ENCODE measurements at places on chromosomes 11 and 22.

DNA sequence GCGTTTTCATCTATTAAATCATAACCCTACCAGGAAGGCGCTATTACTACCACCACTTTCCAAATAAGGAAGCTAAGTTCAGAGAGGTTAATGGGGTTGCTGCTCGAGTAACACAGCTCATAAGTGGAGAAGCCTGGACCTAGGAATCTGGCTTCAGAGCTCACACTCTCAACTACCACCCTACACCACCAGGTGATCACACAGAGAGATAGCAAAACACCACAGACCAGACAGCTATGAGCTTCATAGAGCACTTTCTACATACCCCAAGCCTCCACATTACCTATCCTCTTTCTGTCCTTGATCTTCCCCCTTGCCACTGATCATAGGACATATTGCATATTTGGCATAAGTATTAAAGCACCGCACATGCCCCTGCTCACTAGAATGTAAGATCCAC is 65.4 kb downstream of the TIMP3 start:
- DNase-seq, result no peak

- DNase-seq, result no peak
These were observed 22.7 kb upstream of the TMPRSS5 start for GRCh38 chr11:113728814-113729213.

GRCh38 chr11:128179039-128179438 is 408.3 kb downstream of the ETS1 start:
- no peak for DNase-seq

DNA sequence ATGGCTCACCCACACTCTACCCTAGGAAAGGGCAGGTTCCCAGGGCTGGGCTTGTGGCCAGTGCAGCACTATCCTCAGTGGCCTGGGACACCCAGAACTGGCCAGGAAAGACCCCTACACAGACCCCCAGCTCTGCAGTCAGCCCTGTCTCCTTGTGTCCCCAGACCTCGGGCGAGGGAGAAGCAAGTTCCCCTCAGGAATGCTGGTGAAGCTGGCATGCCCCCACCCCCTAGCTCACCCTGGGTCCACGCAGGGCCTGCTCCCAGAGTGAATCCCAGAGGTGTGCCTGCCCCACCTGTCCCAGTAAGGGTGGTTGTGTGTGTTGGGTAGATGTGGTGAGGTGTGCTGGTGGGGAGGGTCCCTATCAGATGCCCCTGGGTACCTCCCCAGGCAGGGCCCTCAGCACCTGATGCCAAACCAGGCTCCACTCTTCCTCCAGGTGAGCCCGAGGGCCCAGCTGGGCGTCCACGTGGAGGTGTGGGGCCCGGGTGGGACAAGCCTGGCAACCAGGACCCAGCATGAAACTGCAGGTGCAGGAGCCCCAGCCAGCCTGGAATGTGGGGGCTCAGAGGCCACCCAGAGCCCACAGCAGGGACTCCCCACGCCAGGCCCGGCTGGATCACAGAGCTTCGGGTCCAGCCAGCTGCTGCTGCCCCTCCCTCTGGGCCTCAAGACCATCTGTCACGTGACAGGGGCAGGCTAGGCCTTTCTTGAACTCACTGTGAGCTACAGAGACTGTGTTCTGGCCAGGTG is 48.4 kb upstream of the KCNQ1OT1 start:
- no peak for DNase-seq

GRCh38 chr22:27723708-27724107 is 77.8 kb downstream of the MN1 start:
- DNase-seq, result no peak

- DNase-seq, result peak; percentile 62
These were observed 15.9 kb upstream of the HYLS1 start for GRCh38 chr11:125871391-125872137.

GRCh38 chr22:17769716-17770082 is 4.6 kb downstream of the BID start:
- no peak for DNase-seq

DNA sequence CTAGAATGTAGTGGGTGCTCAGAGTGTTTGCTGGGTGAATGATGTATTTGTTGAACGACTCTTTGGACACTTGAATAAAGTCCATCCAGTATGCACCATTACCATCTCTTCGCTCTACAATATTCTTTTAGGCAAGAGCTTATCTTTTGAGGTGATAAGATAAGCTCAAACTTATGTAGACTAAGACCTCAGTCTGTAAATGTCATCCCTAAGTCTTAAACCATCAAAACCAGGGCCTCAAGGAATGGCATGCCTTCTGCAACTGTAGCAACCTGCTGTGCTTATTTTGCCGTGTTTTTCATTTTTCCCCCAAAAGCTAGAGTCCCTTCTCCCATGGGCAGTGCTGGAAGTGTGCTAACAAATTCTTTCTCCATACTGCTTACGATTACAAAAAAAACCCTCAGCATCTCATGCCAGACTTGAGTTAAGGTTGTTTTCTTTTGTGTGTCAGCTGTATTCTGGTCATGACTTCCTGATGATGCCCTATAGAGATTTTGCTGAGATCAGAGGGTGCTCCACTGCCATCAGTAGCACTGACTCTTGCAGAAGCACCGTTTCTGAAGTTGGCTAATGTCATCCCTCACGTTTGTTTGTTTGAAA is 27.8 kb downstream of the LIMK2 start:
- no peak for DNase-seq

GRCh38 chr22:26768952-26769351 is 111.6 kb downstream of the MIAT start:
- no peak for DNase-seq

- DNase-seq, result no peak
These were observed 25.2 kb downstream of the PDE3B start for GRCh38 chr11:14668731-14669301.

DNA sequence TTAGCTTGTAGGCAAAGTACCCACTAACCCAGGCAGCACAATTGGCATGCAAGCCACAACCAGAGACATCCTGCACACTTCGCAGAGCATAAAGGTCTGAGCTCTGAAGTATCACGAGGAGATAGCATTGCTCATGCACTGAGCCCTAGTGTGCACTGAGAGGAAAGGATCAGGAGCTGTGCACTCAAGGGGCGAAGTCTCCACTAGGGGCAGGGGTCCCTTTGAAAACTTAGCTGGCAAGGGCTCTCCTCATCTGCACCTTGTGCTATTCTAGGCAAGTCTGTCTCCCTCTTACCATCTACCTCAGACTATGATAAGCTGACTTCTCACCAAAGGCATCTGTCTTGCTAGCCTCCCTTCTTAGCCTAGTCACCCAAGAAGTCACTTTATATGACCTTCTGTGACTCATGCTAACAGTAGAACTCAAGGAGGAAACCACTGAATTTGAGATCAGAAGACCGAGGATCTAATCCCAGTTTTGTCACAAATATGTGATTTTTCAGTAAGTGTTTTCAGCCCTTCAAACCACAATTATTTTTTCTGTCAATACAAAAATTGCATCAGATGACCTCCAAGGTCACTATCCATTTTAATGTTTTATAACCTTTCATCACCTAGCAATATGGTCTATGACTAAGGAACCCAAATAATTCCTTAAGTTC is 1078.0 kb downstream of the NTM start:
- peak; percentile 59 for DNase-seq

DNA sequence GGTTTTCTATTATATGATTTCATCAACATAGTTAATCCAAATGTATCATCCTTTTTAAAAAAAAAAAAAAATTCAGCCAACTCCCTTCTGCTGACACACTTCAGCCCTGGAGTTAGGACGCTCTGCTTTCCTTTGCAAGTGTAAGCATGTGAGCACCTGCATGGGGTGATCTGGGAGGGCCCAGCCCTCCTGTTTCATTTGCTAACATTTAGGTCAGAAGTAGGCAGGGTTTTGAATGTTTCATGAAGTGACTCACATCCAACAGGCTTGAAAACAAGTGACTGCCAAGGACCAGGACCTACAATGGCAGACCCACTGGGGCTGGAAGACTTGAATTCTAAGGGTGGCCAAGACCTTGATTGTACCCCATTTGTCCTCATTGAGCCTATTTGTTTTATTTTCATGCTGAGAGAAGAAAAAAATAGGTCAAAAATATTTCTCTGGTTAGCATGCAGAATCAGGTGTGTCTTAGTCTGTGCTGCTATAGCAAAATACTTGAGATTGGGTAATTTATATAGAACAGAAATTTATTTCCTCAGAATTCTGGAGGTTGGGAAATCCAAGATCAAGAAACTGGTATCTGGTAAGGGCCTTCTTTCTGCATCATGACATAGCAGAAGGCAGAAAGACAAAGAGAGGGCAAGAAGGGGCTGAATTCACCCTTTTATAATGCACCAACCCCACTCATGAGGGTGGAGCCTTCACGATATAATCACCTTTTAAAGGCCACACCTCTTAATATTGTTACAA is 137.6 kb downstream of the CD44 start:
- peak; percentile 15 for DNase-seq

DNA sequence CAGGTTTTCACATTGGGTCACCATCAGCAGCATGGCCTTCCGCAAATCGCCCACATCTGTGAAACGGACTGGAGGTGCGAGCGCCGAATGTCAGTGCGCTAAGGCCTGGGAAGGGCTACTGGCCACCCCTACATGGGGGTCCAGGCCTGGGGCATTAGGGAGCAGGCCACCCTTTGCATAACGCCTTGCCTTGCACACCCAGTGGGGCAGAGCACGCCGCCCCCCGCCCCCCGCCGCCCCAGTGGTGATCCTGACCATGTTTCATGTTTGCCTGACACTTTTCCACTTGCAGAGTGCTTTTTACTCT is 2.6 kb downstream of the GRK2 start:
- no peak for DNase-seq

DNA sequence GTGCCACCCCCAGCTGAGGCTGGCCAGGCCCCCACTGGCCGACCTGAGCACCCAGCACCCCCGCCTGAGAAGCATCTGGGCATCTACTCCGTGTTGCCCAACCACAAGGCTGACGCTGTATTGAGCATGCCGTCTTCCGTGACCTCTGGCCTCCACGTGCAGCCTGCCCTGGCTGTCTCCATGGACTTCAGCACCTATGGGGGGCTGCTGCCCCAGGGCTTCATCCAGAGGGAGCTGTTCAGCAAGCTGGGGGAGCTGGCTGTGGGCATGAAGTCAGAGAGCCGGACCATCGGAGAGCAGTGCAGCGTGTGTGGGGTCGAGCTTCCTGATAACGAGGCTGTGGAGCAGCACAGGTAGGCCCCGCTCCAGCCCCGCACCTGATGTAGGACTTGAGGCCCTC is 4.7 kb downstream of the ZBTB16 start:
- DNase-seq, result no peak

DNA sequence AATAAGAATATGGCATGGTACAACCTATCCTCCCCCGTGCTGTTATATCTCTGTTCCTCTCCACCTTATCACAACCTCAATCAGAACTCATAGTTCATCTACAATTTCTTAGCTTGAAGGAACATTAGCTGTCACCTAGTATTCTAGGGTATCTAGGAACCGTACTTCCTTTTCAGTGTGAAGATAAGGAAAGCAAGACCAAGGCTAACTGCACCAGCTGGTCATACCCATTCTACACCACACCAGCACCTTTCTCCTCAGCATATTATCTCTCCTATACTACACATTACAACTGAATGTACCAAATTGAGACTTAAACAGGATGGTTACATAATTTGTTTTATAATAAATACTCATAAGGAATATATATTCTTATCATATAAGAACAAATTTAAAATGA is 73.1 kb downstream of the ARHGAP32 start:
- no peak for DNase-seq

- peak; percentile 68 for DNase-seq
These were observed 23.2 kb upstream of the ZBTB16 start for GRCh38 chr11:114036147-114036811.

DNA sequence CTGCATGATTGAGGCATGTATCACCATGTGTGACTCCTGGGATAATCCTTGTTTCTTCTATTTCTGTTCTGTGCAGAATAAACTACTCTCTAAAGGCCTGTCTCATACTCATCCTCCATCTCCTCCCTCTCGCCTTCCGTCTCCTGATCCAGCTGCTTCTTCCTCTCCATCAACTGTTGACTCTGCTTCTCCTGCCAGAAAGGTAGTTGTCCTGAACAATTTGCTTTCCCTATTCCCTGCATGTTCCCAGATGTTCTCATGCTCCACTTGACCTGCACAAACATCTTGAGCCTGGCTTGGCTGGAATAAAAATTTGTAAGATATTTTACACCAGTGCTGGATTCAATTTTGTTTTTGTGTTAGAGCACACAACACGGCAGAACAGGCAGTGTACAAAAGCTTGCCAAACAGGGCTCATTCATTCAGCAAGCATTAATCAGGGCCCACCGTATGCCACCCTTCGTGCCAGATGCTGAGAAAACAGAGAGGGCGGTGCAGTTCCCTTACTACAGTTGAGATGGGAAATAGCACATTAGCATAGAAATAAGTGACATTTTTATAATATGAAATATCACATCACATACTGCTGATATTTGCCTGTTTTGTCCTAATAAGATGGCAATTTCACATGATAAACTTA is 133.3 kb upstream of the PARVA start:
- no peak for DNase-seq

DNA sequence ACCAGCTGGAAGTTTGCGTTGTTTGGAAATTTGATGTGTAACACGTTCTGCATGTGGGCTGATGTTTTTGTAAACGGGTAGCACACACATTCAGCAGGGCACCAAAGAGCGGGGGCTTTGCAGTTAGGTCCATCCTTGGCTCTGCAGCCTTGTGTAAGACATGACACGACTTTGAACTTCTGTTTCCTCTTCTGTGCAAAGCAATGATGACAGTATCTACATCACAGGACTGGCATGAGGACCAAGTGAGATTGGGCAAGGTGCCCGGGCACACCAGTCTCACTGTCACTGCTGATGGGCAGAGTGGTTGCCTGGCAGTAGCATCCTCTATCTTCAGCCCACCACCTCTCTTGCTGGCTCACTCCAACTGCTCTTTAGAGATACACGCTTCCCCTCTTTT is 3.3 kb downstream of the TCN2 start:
- no peak for DNase-seq

- DNase-seq, result peak; percentile 42
These were observed 16.0 kb upstream of the PRG2 start for GRCh38 chr11:57406337-57406904.

DNA sequence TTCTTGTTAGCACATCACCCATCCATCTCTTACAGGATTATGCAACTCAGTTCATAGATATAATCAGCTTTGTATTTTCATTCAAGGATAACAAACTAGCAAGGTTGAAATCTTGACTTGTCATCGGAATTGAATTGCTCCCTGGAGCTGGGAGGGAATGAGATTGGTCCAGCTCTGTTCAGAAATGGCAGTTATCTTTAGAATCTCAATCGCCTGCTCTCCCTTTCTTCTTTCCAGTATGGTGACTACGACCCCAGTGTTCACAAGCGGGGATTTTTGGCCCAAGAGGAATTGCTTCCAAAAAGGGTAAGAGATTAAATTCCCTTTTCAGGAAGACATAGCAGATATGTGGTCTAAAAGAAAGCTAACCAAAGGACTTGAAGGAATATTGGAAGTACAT is 51.0 kb downstream of the NF2 start:
- DNase-seq, result no peak

- no peak for DNase-seq
These were observed 26.3 kb upstream of the CSF2RB start for GRCh38 chr22:36887162-36887561.
